Tibial artery (tissue), 4 donors: ENCODE measurements at places on chromosomes 16 and 17.

DNA sequence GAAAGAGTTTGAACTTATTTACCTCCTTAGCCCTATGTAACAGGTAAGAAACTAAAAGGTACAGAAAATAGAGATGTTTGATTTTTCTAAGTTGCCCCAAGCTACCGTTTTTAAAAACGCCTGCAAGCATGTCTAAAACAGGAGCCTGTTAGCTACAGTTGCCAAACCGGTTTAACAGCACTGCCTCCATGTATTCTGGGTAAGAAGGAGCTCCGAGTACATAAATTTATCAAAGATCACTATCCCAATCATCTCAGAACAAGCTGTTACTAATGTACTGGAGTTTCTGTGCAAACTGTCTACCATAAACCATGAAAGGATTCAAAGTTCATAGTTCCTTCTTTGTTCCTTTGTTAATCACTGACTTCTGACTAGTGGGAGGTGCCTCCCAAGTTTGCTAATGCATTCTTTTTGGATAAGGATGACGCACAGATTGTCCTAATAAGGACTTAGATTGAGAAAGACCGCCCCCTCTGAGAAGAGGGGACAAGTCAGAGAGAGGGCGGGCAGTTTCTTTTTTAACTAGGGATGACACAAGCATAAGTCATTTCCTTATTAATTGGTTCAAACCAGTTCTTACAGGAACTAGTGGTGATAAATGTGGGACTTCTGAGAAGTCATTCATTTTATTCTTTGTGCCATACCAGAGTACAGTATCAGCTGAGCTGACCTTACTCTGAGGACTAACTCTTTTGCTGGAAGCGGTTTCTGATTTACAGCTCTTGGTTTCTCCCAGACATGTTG, 55.3 kb downstream of the TUBD1 start:
- H3K4me1 ChIP-seq: peaks cover 12% of the 10 kb centered on the region
- H3K27ac ChIP-seq: peak overlapping the region; percentile 88
- peak overlapping the region; percentile 63 for H3K4me3 ChIP-seq
- DNase-seq: peak; percentile 81
- H3K36me3 ChIP-seq: peaks cover 28% of the 10 kb centered on the region
- H3K27me3 ChIP-seq: no peaks in the 10 kb centered on the region

GRCh38 chr16:50599494-50599893, 51.3 kb downstream of the NKD1 start:
- no peak overlapping the region for H3K4me3 ChIP-seq
- no peaks in the 10 kb centered on the region for H3K36me3 ChIP-seq
- peak overlapping the region; percentile 89 for H3K27ac ChIP-seq
- H3K27me3 ChIP-seq: no peaks in the 10 kb centered on the region
- peaks cover 20% of the 10 kb centered on the region for H3K4me1 ChIP-seq

GRCh38 chr17:78223061-78223460, 8.4 kb upstream of the TMEM235 start:
- no peaks in the 10 kb centered on the region for H3K36me3 ChIP-seq
- H3K4me1 ChIP-seq: no peaks in the 10 kb centered on the region
- DNase-seq: no peak
- no peaks in the 10 kb centered on the region for H3K27me3 ChIP-seq

GRCh38 chr16:7867831-7868230, 535.2 kb downstream of the RBFOX1 start:
- no peak overlapping the region for H3K27ac ChIP-seq
- H3K36me3 ChIP-seq: no peaks in the 10 kb centered on the region
